Hindlimb muscle (tissue), 1 donor: ENCODE measurements at places on chromosomes 13 and 19.

DNA sequence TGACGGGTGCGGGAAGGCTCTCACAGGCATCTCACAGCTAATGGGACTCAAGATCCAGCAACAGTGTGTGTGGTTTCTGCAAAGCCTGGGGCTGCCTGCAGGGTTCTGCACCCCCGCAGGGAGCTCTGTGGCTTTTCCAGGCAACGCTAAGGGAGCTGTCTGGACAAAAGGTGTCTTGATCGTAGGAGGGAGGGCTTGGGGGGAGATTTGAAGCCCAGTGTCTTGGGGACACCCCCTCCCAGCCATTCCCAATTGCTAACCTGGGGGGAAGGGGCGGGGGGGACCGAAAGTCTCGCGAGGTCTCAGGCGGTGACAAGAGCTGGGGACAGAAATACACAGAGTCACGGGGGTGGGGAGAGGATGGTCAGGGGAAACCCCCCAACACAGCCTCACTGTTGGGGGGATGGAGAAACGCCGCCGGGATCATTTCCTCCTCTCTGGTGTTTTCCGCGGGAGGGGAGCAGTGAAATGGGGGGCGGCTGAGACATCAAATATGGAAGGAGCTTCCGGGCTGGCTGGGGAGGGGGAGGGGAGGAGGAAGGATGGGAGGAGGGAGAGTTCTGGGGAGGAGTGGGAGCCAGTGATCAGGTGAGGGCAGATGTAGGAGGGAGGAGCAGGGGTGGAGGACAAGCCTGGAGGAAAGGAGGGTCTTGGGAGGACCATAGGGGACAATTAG lies 13.3 kb downstream of the KCNC3 start:
- no peak for DNase-seq

- DNase-seq: no peak
Measured at GRCh38 chr19:53634768-53635167, 3.0 kb downstream of the DPRX start.

DNA sequence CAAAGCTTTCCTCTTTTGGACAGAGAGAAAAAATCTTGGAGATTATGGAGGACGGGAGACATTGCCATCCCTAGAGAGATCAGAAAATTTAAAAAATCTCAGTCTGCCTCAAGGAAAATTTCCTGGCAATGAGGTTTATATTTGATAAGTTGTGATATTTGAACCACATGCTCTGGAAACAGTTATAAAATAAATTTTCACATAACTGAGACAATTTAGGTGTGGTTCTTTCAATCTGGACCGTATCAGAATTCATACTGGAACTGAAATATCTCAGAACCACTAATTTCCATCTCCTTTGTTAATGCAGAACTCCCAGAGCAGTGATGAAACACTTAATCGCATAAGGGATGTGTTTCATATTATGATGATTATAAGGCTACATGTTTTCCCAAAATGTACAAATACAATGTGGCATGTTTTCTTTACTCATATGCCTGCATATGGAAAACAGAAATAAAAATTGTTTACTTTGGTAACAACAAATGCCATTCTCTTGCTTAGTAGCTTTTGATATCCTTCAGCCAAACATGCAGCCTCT lies 13.7 kb downstream of the UBE2L5 start:
- DNase-seq: no peak

GRCh38 chr13:113875837-113876281 lies 12.0 kb upstream of the GAS6 start:
- no peak for DNase-seq

GRCh38 chr13:30128095-30128494 lies 179.3 kb downstream of the KATNAL1 start:
- DNase-seq: no peak

- no peak for DNase-seq
Measured at GRCh38 chr13:45024847-45025246, 35.5 kb downstream of the GPALPP1 start.

- no peak for DNase-seq
Measured at GRCh38 chr13:26456650-26457049, 100.8 kb upstream of the WASF3 start.

DNA sequence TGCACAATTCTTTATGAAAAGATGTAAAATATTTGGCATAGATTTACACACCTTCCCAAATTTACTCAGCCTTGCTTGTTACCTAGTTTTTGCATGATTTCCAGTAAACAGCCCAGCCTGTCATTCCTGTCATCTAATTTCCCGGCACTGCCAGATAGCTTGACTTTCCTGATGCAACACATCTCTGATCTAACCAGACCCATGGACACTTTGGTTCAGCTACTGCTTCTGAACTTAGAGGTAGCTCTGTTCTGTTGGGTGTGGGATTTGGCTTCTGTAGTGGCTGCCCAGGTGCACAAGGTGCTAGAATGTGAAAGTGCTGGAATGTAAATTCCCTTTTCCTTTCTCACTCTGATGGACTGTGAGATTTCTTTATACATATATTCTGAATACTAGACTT lies 1033.5 kb downstream of the SLITRK1 start:
- DNase-seq: no peak

GRCh38 chr13:51394724-51395123 lies 55.2 kb downstream of the SERPINE3 start:
- no peak for DNase-seq

- DNase-seq: no peak
Measured at GRCh38 chr19:54197121-54197520, 3.5 kb upstream of the RPS9 start.

GRCh38 chr13:77325371-77325980 lies 1.4 kb downstream of the MYCBP2 start:
- no peak for DNase-seq

DNA sequence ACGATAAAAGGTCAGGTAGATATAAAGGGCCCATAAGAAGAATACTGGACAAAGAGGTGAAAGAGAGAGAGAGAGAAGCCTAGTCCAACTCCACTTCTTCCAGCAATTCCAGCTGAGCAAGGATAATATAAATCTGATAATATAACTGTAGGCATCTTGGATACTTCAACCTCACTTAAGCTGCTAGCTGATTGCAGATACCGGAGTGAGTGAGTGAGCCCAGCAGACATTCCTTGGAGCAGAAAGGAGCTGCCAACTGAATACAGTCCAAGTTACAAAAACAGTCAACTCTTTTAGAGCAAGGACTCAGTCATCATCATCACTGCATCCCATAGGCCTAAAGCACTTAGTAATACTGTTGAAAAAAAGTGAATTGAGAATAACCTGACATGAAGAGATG lies 387.6 kb downstream of the SLITRK6 start:
- DNase-seq: no peak

DNA sequence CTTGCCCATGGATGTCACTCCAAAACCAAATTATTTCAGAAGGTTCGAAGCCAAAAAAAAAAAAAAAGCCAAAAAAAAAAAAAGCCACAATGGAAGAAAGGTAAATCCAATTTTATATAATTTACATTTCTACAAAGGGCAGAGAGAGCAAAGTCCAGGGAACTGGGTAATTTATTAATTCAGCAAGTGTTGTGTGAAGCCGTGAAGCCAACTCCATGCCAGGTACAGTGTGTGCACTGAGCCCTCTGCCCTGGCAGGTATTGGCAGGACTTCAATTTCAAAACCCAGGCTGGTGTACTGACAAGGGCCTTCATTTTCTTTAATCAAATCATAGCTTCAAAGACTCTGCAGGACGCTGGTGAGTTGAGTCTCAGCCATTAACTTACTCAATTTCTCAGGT lies 5.5 kb upstream of the RFPL4A start:
- no peak for DNase-seq

- DNase-seq: no peak
Measured at GRCh38 chr19:2167896-2168618, 4.3 kb downstream of the DOT1L start.

DNA sequence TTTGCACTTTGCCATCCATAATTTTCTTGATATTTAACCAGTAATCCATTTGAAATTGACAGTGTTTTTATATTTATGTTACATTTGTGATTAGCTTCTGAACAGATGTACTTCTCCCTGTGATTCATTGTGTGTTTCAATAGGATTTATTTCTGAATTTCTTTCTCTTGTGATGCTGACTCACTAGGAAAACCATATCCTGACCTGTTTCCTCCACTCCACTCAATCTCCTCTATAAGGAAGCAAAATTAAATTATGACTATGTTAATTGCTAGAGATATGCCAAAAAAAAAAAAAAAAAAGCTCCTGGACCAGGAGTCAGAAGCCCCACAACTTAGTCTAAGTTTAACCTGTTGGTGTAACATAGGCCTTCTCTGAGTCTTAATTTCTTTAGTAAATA lies 614.6 kb upstream of the SPRY2 start:
- no peak for DNase-seq

DNA sequence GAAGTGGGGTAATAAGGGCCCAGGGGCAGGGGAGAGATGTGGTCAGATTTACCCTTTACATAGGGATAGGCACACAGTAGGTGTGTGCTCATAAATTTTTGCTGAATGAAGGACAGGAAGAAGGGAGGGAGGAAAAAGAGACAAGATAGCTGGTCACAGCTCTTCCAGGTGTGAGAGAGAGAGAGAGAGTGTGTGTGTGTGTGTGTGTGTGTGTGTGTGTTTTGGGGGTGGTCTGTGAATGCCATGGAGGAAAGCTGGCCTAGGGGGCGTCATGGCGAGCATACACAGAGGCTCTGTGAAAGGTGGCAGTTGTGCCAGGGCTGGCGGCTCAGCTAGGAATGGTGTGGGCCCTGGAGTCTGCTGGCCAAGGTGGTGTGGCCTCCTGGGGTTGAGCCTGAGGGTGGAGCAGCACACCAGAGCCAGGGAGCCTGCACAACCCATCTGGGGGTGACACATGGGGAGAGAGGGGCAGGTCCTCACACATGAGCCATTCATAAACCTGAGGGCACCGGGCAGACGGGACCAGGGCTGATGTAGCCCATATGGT lies 6.0 kb upstream of the PRX start:
- DNase-seq: no peak

- DNase-seq: no peak
Measured at GRCh38 chr13:25927363-25927762, 124.5 kb downstream of the SHISA2 start.

DNA sequence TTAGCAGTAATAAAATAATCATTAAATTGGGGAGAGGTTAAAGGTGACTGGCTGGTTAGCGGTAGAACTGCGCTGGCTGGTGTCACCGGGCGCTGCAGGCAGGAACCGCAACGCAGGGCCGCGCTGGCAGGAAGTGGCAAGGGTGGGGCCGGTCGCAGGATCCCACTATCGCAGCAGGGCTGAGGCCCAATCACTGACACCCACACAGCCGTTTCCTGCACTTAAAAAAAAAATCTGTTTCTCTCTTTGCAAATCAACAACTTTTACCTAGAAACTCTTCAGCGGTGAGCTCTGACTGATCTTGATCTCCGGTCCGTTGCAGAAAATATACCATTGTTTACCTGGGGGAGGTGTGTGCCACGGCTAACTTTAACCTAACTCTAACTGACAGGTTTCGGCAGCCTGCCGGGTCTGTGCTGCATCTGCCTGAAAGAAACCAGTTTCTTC lies 46.9 kb downstream of the KLF2 start:
- DNase-seq: no peak

DNA sequence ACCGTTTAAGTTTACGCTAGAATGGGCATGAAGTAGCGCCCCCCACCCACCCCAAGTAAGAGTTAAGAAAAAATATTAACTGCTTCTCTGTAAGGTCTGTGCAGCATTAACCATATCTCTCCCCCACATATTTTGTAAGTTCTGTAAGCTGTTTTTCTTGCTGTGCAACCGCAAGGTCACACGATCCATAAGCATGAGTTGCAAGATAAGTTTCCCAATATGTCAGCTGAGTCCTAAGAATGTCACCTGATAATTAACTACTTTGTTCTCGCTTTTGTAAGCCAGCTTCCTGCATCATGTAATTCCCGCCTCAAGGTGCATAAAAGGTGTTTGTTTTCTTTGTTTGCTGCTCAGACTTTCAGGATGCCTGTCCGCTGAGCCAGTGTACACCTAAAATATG lies 187.0 kb downstream of the MYO16 start:
- DNase-seq: no peak

DNA sequence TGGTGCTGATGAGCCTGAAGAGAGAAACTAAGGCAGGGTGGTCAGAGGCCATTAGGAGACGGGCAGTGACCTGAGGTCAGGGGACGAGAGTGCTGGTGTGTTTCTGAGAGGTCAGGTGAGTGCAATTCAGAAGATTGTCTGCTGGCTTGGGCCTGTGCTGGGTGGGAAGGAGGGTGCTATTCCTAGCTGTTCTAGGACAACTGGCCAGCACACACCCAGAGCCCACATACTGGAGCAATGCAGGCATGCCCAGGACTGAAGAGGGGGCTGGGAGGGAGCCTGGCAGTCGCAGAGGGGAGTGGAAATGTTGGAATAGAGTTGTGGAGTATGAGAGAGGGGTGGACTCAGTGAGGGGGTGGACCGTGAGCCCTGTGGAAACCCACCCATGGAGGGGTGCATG lies 16.5 kb downstream of the ARHGEF7 start:
- no peak for DNase-seq

DNA sequence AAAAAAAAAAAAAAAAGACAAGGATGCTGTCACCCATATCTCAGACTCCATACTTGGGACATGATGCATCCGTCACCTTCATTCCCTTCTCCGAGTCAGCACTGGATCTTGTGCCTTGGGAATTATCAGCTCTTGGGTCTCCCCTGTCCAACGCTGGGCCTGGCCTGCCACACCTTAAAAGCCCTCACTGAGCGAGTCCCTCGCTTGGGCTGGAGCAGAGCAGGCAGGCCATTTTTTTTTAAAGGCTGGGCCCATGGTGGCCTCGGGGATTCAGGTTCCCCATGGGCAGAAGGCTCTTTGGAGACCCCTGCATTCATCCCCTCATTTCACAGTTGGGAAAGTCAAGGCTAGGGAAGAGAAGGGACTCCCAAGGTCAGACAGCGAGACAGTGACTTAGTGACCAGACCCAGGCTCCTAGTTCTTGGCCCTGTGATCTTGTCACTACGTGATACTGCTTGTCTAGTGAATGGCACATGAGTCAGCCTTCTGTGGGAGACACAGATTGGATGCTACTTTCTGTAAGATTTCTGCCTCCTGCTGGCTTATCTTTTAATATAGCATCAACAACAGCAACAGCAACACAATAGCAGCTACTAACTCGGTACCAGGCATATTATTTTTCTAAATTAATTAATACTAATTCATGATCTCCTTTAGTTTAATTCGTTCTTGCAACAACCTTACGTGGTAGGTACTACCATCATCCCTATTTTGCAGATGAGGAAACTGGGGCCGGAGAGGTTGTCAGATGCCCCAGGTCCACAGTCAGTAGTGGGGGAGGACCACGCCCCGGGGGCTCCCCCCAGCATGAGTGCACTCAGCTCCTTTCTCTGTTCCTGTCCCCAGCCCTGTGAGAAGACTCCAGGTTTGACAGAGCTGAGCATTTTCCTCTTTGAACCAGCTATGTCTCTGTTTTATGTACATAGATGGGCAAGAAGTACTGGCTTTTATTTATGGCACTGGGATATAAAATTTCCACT lies 27.4 kb upstream of the ZNF536 start:
- no peak for DNase-seq

DNA sequence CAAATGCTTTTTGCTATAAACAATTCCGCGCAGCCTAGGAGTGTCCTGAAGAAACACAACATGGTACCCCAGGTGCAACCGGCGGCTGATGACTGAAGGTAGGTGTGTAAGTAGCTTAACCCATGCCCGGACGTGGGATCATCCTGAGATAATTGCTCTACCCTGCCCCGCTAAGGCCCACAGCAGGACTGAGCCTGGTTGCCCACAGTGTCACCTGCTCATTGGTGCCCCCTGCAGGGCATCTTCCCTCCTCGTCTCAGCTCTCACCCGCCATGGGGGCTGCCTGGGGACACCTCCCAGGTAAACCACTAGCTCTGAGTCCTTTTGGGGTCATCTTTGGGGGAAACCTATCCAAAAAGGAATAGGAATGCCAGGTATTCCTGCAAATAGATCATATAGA lies 22.3 kb downstream of the TMEM161A start:
- no peak for DNase-seq

- no peak for DNase-seq
Measured at GRCh38 chr13:43510956-43511901, 275.5 kb downstream of the ENOX1 start.

- no peak for DNase-seq
Measured at GRCh38 chr13:34522808-34523207, 419.3 kb upstream of the NBEA start.
